ENCODE measurements at places on chromosomes 11 and 22.

DNA sequence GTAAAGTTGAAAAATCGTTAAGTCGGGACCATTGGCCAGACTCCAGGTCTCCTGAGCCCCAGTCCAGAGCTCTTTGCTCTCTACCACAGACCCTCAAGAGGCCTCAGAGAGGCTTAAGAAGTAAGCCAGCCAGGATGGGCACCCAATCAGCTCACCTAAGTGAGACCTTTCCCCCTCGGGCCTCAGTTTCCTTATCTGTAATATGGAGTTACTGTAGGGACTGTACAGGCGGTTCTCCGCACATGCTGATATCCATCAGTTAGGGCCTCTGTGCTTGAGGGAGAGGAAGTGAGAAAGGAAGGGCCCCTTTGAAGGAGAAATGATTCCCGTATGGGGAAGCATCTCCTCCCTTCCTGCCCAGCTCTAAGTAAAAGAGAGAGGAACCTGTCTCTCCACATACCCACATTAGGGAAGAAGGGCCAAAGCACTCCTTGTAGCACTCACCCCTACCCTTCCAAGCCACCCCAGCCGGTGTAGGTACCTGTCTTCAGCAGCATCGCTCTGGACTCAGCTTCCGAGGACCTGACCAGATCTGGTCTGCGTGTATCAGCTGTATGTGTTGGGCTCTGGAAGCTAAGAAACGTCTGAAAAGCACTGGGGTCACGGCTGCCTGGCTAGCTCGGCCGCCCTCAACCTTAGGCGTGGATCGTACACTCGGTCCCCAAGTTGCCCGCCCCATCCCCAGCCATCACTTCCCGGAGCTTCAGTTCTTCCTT is 653 bp downstream of the NAGA start:
- no peak for DNase-seq

- DNase-seq = no peak
Observed at GRCh38 chr22:33991620-33992019, 71.3 kb upstream of the LARGE1 start.

GRCh38 chr11:44774108-44774507 is 47.3 kb downstream of the TSPAN18 start:
- no peak for DNase-seq

DNA sequence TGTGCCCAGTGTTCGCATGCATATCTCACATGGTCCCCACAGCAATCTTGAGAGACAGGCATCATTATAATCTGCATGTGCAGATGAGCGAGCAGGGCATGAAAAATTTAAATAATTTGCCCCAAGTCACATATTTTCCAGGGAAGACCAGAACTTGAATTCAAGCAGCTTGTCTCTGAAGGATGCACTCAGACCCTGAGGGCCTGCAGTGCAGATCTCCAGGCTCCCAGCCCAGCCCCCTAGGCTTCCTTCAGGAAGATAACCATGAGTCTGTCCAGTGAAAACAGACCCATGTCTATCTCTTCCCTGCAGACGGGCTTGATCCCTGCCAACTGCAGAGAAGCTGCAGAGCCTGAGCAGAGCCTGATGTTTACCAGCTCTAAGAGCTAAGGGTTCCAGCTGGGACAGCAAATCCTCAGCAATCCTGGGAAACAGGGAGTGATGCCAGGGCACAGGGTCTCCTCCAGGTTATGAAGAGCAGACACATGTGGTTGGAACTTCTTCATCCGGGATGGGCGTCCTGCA is 55.1 kb downstream of the NAV2 start:
- DNase-seq = no peak

DNA sequence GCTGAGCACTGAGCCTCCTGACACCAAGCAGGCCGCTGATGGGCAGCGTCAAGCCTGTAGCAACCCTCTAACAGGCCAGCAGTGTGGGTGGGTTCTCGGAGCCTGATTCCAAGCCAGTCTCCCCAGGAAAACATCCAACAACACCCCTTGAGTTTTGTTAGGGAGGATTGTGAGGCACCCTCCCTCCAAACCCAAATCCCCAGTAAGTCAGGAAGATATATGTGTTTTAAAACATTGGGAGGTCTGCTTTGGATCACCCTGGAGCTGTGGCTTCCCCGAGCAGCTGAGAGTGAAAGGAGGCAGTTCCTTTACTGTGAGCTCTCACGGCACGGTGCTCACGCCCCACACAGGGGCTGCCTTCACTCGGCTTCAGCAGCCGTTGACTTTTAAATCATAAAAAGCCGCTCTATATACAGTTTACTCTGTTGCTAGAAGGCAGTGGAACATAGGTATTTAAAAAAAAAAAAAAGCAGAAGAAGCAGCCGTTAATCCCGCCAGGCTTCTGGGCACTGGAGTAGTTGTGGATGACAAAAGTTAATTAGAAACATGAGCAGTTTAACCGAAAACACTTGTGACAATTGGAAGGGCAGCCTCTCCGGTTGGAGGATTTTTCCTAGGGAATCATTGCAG is 218.6 kb downstream of the NAV2 start:
- DNase-seq = peak; percentile 25

GRCh38 chr11:14577292-14577691 is 57.1 kb upstream of the PSMA1 start:
- no peak for DNase-seq

DNA sequence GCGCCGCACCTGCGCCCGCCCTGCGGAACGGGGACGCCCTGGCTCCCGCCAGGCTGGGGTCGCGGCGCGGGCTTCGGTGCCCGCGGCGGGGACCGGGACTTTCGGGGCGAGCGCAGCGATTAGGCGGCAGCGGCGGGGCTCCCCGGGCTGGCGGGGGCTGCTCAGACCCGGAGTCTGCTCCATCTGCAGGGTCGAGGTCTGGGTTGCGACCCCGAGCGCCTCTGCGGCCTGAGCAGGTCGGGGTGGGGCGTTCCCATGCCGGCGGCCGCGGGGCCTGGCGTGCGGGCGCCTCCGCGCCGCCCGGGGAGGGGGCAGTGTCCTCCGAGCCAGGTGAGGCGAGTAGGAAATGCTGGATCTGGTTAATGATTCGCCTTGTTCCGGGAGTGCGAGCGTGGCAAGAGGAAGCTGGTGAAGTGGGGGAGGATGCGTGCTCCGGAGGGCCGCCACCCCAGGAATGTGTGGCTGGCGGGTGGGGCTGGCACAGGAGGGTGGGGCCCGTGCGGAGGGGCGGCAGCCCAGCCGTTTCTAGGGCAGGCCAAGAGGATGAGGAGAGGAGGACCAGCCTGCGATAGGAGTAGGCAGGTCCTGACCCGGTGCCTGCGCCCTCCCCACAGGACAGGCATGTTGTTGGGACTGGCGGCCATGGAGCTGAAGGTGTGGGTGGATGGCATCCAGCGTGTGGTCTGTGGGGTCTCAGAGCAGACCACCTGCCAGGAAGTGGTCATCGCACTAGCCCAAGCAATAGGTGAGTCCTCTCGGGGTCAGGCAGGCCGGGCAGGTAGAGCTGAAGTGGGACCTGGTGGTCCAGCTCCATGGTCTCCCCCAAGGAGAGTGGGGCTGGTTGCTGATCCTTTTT is 606 bp downstream of the RASSF7 start:
- DNase-seq = peak; percentile 37

- no peak for DNase-seq
Observed at GRCh38 chr22:38171927-38172831, 9.5 kb downstream of the PLA2G6 start.

GRCh38 chr22:45185718-45186514 is 22.2 kb downstream of the NUP50 start:
- DNase-seq = no peak

GRCh38 chr22:21029486-21030025 is 2.8 kb downstream of the SLC7A4 start:
- DNase-seq = no peak

DNA sequence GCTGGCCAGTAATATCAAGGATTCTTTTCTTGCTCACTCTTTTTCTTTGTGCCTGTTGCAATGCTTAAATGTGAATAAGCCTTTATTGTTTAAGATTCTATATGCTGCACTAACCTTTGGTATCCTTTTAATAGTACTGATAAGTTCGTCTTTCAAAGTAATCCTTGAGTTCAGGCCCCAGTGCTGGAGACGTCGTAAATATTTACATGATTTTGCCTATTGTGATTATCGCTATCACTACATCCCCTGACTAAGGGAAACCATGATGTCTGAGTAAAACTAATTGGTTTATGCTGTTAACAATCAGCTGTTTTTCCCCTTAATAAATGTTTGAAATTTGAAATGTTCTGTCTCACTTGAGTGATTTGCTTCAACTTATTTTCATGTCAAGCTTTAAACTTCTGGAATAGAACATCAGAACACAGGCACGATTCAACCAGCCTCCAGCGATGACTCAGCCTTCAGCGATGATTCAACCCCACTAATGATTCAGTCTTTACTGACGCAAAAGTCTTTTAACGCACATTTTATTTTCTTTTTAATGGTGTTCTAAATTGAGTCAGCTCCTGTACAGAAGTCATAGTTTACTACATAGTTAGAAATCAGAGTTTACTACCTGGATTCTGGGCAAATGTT is 3.9 kb downstream of the HTATIP2 start:
- peak; percentile 89 for DNase-seq

DNA sequence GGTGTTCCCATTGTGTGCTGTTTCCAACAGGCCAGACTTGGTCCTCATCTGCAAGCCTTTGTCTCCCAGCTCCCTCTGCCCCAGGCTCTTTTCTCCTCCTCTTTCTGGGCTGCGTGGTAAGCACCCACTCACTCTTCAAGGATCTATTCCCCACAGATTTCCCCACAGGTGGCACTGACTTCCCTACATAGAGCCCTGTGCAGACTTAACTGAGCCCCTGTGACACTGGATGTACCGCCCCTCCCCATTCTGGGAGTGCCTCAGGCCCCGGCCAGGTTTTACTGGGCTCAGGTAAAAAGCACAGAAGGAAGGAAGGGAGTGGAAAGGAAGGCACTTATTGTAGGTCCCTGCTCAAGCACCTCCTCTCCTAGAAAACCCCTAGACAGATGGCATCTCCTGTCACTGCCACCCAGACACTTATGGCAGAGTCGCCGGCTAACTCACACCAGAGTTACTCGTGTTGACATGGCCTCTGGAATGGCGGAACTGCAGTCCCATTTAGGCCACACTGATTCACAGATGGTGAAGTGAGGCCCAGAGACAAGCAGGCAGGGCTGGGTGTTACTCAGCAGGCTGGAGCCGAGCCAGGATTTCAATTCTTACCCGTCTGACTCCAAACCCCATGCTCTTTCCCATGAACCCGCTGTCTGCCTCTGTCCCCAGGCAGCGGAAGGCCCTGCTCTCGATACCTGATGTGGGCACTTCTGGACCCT is 47.2 kb downstream of the LRRC32 start:
- DNase-seq = peak; percentile 36

DNA sequence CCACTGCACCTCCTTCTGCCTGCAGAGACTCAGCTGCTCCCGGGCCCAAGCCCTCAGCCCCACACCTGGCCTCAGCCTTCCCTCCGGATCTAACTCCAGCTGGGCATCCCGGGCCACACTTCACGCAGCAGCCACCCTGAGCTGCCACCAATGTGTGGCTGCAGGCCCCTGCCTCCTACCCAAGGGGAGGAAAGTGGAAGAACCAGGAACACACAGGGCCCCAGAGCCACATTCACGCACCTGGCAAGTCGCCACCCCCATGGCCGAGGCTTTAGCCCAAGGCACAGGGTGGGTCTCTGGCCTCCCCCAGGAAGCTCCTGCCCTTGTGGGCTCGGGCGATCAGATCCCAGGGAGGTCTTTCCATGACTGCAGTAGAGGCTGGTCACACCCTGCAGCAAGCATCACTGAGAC is 345.6 kb downstream of the CTTN start:
- DNase-seq = no peak

- DNase-seq = no peak
Observed at GRCh38 chr11:15807827-15808226, 548.5 kb downstream of the SOX6 start.

GRCh38 chr11:103326070-103326794 is 217.0 kb downstream of the DYNC2H1 start:
- peak; percentile 79 for DNase-seq

DNA sequence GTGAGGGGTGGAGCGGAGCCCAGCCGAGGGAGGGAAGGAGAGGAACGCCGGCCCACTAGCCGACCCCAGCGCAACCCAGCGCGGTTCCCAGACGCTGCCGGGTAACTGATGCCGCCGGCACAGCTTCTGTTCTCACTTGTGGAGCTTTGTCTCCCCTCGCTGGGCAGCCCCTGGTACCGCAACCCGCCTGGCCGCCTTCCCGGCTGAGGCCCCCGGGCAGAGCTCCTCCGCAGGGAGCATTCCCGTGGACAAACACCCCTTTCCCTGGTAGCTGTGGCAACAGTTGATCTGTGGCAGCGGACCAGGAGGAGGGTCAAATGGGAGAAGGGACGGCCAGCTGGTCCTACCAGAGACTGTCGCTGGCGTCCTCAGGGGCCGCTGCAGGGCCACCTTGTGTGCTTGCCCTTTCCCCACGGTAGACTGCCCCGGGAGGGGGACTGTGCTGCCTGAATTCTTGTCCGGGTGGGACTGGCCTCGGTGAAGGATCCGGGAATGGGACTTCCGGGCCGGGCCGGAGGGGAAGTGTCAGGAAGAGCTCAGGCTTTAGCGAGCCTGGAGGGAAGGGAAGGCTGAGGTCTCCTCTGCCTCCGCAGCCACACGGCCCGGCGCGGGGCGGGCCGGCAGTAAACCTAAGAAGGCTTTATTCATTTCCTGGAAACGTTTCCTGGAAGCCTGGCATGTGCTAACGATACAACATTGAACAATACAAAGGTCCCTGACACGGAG is 468.0 kb downstream of the OPCML start:
- DNase-seq = peak; percentile 72

DNA sequence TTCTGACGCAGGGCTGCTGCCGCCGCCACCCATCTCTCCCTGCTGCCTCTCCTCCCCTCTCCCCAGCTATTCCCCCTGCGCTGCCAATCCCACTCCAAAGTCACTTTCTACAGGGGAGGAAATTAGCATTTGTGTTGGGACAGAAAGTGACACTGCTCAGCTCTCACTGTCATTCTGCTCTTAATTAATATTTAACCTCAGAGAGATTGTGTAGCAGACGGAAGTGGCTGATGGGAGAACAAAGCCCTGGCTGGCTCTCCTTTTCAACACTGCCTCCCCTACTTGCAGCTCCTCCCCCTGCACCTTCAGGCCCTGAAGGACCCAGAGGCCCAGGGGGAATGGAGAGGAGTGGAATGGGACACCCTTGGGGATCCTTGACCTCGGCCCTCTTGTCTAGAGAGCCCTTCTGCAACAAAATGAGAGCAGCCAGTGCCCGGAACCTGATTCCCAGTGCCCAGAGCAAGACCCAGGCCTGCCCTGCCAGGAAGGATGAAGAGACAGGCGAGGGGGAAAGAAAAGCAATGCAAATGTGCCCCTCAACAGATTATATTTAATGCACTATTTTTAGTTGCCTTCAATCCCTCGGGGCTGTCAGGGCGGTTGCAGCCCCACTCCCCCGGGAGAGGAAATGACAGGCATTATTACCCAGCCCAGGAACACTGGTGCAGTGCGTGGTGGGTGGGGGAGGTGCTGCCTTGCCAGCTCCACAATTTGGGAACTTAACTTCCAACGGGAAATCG is 14.6 kb upstream of the NRGN start:
- no peak for DNase-seq

DNA sequence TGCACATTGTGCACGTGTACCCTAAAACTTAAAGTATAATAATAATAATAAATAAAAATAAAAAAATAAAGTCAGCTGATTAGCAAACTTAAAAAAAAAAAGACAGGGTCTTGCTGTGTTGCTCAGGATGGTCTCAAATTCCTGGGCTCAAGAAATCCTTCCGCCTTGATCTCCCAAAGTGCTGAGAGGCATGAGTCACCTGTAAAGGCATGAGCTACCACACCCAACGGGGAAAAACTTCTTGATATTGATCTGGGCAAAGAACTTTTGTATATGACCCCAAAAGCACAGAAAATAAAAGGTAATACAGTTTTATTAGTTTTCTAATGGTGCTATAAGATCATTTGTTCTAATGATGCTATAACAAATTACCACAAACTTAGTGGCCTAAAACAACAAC is 46.1 kb downstream of the ENTHD1 start:
- no peak for DNase-seq

Data from HFFc6 (cell line).